ENCODE measurements at places on chromosomes 7 and 10. TPM values are rescaled to one million over a fixed set of nuclear protein-coding genes. Genes with fewer than 3 reads are reported as not detected.

ARHGAP19 gene
- 5.8 TPM for total RNA-seq

CHRM2 gene
- total RNA-seq, result 0.84 TPM

SPDYE11 gene
- total RNA-seq, result not detected

KNDC1 gene
- total RNA-seq, result not detected

ABCC2 gene
- 13.2 TPM for total RNA-seq

STYXL1 gene
- 81.9 TPM for total RNA-seq

SFRP5 gene
- total RNA-seq, result not detected

POLR2J2 gene
- 1.1 TPM for total RNA-seq

ZNF107 gene
- total RNA-seq, result 7.3 TPM

GIMAP5 gene
- total RNA-seq, result not detected

ANKRD1 gene
- 0.29 TPM for total RNA-seq

SORCS1 gene
- under 0.01 TPM for total RNA-seq

KCNIP2 gene
- 0.12 TPM for total RNA-seq

PIP gene
- total RNA-seq, result not detected

KAZALD1 gene
- total RNA-seq, result 8.1 TPM

AOC1 gene
- not detected for total RNA-seq

DIP2C gene
- 7.0 TPM for total RNA-seq

ADIRF gene
- 0.49 TPM for total RNA-seq

SFTPA1 gene
- not detected for total RNA-seq

SMO gene
- 0.29 TPM for total RNA-seq

LIPJ gene
- total RNA-seq, result under 0.01 TPM

CPA1 gene
- not detected for total RNA-seq

GNGT1 gene
- total RNA-seq, result 0.24 TPM

CHST3 gene
- 14.5 TPM for total RNA-seq

Measured in RPMI7951 (cell line).